Chondrocyte (in vitro differentiated cells): ENCODE measurements at places on chromosomes 2 and 18. TPM values are rescaled to one million over a fixed set of nuclear protein-coding genes. Genes with fewer than 3 reads are reported as not detected.

DNA sequence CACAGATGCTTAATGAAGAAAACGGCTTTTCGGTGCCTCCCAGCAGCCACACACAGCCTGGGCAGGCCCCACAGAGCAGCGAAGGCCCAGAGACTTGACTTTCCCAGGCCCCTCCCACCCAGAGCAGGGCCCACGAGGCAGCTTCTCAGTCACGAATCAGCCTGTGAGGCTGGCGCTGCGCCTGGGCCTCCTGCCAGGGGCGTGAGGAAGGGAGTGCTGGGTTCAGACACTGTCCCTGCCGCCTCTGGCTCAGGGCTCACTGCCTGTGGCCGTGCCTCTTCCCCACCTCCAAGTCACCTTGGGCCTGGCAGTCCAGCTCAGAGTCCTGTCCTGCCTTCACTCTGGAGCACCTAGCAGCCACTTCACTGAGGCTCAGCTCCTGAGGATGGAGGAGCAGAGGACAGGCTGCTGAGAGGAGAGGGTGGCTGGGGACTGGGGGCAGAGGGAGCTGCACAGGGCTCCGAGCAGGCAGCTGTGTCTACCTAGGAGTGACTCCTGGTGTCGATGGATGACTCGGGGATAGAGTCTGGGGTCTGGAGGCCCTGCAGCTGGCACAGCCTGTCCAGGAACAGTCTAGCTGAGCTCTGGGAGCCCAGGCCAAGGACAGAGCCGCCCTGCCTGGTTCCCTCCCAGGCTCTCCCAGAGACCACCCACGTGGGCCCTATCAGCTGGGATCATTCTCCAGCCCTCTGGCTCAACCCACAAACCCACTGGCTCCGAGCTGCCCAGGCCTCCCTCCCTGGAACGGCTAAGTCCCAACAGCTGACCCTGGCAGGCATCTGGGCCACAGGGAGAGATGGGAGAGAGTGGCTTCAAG is 36.4 kb upstream of the FOSL2 start:
- peak; percentile 90 for DNase-seq

- DNase-seq, result no peak
Measured at GRCh38 chr18:2776601-2777000, 70.2 kb upstream of the EMILIN2 start.

SNRNP200 gene
- total RNA-seq, result 77.8 to 101 TPM (median 82.6 TPM) in 3 replicates

DNA sequence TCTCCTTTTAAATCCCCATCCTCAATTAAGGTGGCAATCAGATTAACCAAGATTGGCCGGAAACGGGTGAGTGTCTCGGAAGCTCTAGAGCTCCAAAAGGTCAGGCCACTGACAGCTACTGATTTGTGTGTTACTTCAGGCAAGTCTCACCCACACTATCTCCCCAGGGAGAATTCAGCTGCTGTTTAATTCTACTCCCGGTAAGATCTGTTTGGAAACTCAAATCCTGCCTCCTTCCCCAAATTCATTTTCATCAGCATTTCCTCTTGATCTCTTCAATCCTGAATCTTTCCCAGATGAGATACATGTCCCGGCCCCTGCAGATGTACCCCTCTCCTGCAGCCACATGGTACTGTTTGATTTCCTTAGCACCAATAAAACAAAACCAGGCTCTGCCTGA is 34.9 kb downstream of the EFR3B start:
- DNase-seq, result no peak

DNA sequence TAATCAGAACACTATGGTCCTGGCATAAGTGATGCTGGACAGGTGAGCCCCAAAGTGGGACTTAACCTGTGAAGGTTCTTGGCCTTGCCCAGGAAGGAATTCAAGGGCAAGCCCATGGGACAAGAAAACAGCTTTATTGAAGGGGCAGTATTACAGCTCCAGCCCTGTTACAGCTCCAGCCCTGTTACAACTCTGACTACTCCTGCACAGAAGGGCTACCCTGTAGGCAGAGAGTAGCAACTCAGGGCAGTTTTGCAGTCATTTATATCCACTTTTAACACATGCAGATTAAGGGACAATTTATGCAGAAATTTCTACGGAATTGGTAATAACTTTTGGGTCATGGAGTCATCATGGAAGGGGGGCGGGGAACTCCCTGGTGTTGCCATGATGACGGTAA is 15.7 kb downstream of the IL37 start:
- DNase-seq, result no peak

IL36RN gene
- total RNA-seq, result not detected in 3 replicates

ACTG2 gene
- total RNA-seq, result 173 to 1,480 TPM (median 1,439 TPM) in 3 replicates

DNA sequence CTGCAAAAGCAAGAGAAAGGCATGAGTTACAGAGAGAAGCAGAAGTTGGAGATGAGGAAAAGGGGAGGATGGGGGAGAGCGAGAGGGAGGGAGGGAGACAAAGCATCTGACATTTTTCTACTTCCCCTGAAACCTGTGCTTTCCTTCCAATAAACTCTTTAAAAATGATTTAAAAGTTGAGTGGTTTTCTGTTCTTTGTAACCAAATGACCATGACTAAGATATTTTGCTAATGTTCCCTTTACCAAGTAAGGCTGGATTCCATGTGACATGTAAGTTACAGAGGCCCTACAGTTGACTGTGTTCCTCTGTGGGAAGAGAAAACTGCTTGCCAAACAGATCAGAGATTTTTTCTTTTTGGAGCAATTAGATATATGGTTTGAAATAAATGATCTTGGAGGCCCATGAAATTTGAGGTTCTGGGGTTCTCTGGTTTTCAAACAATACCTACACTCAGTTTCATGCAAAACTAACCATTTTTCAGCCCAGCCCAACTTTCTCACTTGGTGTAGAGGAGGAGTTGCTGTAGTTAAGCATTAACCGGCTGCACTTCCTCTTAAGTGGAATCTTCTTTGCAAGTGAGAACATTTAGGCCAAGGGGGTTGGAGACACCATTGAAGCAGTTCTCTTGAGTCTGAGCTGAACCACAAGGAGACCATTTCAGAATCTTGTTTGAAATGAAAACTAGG is 34.5 kb downstream of the INSIG2 start:
- no peak for DNase-seq

GRCh38 chr2:100214265-100214971 is 72.0 kb upstream of the AFF3 start:
- DNase-seq, result no peak

- DNase-seq, result no peak
Measured at GRCh38 chr2:182448371-182448770, 21.5 kb upstream of the PDE1A start.

TMX3 gene
- total RNA-seq, result 49.6 to 71.2 TPM (median 51.2 TPM) in 3 replicates

RAB6C gene
- 0.24 to 0.37 TPM (median 0.31 TPM) in 3 replicates for total RNA-seq

DNA sequence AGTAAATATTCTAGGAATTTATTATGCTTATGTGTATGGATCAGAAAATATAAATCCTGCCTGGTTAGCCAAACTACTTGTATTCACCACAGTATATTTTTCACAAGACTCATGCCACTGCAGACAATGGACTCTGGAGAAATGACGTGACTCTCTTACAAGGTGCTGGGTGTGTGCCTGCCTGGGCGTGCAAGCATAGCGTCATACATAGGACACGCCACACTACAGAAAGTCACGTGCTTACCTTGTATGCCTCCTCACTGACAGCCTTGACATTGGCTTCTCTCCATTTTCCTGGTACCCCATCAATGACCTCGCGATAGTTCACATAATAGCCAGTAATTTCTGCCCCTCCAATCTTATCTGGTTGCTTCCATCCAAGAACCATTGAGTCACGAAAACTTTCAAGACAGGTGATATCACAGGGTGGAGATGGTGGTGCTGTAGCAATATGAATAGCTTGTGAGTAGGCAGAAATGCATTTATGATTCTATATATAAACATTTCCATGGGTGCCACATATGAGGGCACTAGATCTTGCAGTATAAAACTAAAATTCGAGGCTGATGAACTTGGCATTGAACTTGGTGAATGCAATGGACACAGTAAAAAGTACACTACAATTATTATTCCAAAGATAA is 93.2 kb downstream of the MYOM1 start:
- DNase-seq, result no peak

DNA sequence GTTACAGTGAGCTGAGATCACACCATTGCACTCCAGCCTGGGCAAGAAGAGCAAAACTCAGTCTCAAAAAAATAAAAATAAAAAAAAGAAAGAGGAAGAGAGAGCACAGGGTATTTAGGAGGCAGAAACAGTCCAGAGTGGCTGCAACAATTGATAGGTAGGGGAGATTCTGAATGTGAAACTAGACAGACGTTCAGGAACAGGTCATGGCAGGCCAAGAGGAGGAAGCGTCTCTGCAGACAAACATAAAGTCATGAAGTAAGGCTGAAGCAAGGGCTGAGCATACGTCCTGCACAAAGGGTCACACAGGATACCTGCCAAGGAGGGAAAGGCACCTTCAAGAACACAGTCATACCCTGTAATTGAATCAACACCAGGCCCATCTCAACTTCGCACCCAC is 64.1 kb upstream of the ZNF532 start:
- DNase-seq, result no peak

- DNase-seq, result no peak
Measured at GRCh38 chr2:58046335-58046584, 346 bp upstream of the VRK2 start.

- DNase-seq, result no peak
Measured at GRCh38 chr18:42157420-42157819, 202.4 kb downstream of the PIK3C3 start.

PRKAG3 gene
- not detected in 3 replicates for total RNA-seq

DNA sequence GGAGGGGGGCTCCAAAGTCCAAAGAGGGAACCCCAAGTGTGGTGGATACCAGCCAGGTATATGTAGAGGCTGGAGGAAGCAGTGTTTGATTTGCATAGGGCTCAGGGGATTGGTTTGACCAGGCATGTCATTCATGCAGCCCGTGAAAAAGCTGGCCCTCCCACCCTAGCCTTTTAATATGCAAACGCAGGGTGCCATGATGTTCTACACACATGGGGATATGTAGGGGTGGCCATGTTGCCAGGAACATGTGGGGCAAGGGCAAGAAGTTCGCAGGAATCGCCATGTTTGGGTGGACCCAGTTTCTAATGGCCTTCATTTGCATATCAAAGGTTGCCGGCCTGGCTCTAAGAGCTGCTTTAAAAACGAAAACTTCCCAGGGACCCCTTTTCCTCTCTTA is 33.6 kb downstream of the B3GNT7 start:
- no peak for DNase-seq

DNA sequence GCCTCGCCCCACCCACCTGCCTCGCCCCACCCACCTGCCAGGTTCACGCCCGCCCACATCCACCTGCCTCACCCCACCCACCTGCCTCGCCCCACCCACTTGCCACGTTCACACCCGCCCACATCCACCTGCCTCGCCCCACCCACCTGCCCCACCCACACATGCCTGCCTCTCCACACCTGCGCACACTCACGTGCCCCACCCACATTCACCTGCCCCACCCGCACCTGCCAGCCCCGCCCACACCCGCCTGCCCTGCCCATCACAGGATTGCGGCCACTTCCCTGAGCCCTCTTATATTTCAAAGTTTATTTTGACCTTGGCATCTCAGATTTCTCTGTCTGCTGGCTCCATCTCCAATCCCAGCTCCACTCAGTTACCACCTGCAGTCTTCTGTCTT is 217.5 kb upstream of the SOX11 start:
- DNase-seq, result no peak

DNA sequence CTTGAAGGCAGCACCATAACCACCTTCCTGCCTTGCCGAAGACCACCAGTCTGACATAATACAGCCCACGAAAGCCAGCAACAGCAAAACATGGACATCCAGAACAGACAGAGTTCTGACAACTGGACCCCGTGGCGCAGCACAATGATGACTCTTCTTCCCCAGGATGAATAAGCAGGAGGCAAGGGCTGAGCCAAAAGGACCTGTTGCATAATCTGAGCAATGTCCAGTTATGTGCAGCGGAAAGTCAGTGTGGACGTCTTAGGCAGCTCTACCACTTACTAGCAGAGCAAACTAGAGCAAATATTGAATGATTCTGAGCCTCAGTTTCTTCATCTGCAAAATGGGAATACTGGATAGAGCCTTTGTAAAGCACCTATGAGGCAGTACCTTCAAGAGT is 225.1 kb downstream of the ZBTB7C start:
- no peak for DNase-seq

- no peak for DNase-seq
Measured at GRCh38 chr2:126882181-126882580, 16.5 kb upstream of the TEX51 start.

GRCh38 chr18:66616523-66616983 is 12.7 kb upstream of the CDH19 start:
- DNase-seq, result peak; percentile 43

GRCh38 chr18:2846636-2847316 is at the start of gene EMILIN2:
Gene EMILIN2, plus strand, starts transcription at chr18:2847006. Its CDS starts 183 bp downstream, at chr18:2847189.
- DNase-seq, result no peak

WDPCP gene
- total RNA-seq, result 8.2 to 15.9 TPM (median 8.6 TPM) in 3 replicates

GRCh38 chr2:72442270-72442669 is 294.6 kb upstream of the CYP26B1 start:
- no peak for DNase-seq

ALLC gene
- total RNA-seq, result not detected in 3 replicates

GRCh38 chr2:120906914-120907313 is 171.2 kb downstream of the GLI2 start:
- no peak for DNase-seq

DNA sequence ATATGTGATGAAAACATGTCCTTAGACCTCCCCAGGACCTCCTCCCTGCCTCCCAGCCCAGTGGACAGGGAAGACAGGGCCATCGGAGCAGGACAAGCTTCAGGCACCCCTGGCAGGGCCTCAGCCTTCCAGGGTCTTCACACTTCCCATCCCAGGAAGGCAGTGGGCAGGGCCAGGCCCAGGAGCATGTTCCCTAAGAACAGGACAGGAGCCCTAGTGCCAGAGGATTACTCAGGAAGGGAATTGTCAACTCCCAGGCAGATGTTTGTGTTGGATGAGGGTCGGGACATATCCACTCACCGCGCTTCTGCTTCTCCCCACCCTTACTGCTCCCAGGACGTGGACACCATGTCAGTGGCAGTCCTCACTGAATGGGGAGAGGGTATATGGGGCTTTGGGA is 138.9 kb downstream of the TNS1 start:
- DNase-seq, result no peak
